ENCODE measurements at places on chromosomes 5 and 9.

DNA sequence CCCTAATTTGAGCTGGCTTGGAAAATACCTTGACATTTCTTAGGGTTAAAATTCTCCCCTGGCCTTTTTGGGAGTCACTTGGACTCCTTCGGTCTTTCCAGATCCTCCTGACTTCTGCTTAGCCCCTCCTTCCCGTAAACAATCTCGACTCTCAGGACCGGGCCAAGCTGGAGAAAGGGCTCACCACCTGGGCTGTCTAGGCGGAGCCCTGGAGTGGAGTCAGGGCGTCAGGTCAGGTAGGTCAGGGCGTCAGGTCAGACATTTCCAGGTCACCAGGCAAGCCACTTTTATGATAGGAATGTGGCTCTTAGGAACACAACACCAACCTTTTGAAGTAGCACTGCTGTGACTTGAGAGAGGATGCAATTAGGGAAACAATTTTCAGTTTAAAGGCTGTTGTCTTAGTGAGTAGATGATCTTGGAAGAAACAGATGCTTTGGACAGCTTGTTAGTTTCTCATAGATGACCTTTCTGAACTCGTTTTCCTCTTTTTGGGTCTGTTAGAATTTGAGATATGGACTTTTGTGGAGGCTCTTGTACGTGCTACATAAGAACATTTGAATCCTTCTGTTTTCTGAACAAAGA is 12.8 kb downstream of the OSTF1 start:
- DNase-seq: no peak

DNA sequence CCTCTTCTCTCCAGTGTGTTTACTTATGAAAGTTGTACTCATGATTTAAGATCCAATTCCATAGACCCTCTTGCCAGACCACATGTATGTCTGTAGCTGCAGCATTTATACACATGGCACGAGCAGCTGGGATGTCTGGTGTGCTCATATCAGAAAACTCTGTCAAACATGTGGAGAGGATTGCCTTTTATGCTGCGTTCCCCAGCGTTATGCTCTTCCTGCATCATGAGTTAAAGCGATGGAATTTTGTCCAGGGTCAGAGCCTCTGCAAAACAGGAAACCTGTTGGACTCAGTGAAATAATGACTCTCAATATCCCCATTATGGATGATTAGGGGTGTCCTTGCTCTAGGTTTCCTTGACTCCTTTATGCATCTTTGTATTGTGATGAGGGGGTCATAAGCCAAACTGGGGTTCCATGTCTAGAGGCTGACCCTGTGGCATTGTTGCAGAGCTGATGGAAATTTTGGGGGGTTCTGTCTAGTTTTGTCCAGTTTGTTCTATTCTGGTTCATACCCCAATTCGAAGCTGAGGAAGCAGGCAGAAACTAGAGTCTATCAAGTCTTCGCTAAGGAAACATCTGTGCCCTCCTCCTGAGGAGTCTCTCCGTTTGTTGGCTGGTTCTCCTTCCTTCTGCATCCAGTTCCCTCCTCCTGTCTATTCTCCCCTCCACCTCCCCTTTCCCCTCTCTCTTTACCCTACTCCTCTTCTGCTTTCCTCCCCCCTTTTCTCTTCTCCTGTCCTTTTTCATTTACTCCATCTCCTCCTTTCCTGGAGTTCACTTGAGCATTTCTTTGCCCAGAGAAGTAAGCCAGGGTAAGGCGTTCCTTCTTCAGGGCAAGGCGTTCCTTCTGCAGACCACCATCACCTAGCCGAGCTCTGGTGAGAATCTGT is 252.8 kb downstream of the MAST4 start:
- peak; percentile 63 for DNase-seq

GRCh38 chr5:139167952-139168720 is 30.0 kb downstream of the SIL1 start:
- no peak for DNase-seq

DNA sequence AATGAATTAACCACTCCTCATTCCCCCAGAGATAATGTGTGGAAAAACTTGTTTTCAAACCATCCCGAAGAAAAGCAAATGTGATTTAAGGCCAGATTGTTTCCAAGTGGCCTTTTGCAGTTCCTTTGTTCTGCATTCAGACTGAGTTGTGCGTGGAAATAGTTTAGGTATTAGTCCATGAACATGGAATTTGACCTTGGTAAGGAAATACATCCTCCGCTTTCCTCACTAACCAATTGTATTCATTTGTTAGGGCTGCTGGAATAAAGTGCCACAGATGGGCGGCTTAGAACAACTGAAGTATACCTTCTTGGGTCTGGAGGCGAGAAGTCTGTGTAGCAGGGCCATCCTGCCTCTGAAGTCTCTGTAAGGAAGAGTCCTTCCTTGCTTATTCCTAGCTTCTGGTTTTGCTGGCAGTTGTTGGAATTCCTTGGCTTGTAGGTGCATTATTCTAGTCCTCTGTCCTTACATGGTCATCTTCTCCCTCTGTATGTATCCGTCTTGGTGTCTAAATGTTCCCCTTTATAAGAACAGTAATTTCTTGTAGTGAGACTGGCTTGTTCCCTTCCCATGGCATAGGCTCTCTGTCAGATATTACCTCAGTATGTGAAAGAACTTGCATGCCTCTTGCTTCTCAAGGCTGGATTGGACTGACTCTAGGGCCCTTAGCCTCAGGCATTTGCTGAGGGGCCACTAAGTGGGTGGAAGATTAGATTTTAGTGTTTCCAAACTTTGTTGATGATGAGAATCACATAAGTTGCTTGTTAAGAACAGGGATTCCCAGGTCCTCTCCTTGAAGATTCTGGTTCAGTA is 53.9 kb downstream of the RAI14 start:
- peak; percentile 75 for DNase-seq

DNA sequence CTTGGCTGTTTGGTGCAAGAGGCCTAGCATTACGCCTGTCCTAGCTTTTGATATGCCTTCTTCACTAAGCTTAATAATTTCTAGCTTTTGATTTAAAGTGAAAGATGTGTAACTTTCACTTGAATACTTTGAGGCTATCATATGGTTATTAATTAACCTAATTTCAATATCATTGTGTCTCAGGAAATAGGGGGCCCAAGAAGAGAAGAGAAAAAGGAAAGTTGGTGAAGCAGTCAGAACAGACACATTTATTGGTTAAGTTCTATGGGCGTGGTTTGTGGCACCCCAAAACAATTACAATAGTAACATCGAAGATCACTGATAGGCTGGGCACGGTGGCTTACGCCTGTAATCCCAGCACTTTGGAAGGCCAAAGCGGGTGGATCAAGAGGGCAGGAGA is 40.9 kb upstream of the F2RL2 start:
- DNase-seq: no peak
